ENCODE measurements at places on chromosomes 11 and 22.

DNA sequence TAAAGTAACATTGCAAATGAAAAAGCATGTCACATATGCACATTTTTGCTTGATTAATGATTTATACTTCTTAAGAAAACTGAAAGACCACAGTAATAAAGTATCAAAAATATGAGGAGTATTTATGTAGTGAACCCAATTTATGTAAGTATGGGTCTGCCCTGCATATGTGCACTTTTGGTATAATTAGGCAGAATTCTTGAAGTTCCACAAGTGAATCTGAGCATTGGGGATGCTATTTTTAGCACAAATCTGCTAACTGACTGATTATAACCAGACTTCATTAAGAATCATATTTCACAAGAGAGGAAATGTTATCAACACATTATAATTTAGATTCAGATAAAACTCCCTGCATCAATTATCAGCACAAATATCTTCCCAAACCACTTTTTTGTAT lies 407.1 kb upstream of the LRRC4C start:
- no peak for DNase-seq

GRCh38 chr11:87417951-87418350 lies 380.2 kb downstream of the TMEM135 start:
- DNase-seq = no peak

DNA sequence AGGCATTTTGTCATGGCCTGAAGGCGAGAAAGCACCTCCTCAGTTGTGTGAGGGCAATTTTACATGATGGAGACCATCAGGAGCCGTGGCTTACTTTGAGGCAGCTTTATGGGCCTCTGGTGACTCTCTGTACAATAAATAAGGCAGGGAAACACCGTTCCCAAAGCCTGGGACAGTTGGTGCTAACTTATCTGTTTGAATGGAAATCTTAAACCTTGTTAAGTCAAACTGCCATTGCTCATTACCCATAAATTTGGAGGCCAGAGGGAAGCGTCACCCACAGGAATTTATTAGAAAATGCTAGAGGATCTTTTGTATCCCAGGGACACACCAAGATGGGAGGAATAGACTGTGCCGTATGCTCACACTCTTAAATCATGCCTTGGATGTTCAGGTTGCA lies 1156.9 kb downstream of the BRD1 start:
- no peak for DNase-seq

GRCh38 chr11:108872781-108873291 lies 208.0 kb downstream of the DDX10 start:
- DNase-seq = no peak

All from T-helper 9 cell (primary cell).